Spleen (tissue), 13 donors: ENCODE measurements at places on chromosomes 5 and 9. TPM values are rescaled to one million over a fixed set of nuclear protein-coding genes. Genes with fewer than 3 reads are reported as not detected.

The CMYA5 gene
- total RNA-seq, result 0.32 TPM

- H3K27ac ChIP-seq, result no peak overlapping the region
- no peak for DNase-seq
- H3K4me3 ChIP-seq, result no peak overlapping the region
- H3K27me3 ChIP-seq, result no peaks in the 10 kb centered on the region
- no peaks in the 10 kb centered on the region for H3K36me3 ChIP-seq
Measured at GRCh38 chr9:15289603-15290002, 17.4 kb downstream of the TTC39B start.

DNA sequence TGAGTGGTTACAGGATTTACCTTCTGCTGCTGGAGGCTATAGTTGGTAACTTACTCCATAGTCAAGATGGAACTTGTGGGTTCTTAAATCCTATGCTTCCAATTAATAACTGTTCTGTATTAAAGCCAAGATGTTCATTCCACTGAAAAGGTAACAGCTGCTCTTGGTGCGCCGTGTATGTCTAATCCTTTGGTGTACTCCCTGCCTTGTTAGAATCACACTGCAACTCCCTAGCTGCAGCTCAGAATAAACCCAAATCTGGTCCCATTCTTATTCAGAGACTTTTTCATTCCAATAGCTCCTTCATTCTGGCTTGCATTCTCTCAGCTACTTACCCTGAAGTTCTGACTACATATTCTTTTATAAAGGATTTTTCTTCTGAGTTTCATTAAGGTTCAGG is 1355.5 kb downstream of the MAT2B start:
- no peak overlapping the region for H3K27ac ChIP-seq
- DNase-seq, result no peak
- H3K4me3 ChIP-seq, result no peak overlapping the region
- H3K4me1 ChIP-seq, result no peaks in the 10 kb centered on the region
- H3K27me3 ChIP-seq, result no peaks in the 10 kb centered on the region

The QRFP gene
- total RNA-seq, result not detected

GRCh38 chr5:138141734-138142133 is 2.5 kb upstream of the NME5 start:
- H3K4me1 ChIP-seq, result no peaks in the 10 kb centered on the region
- H3K27me3 ChIP-seq, result no peaks in the 10 kb centered on the region
- no peak for DNase-seq
- H3K4me3 ChIP-seq, result no peak overlapping the region
- no peak overlapping the region for H3K27ac ChIP-seq

DNA sequence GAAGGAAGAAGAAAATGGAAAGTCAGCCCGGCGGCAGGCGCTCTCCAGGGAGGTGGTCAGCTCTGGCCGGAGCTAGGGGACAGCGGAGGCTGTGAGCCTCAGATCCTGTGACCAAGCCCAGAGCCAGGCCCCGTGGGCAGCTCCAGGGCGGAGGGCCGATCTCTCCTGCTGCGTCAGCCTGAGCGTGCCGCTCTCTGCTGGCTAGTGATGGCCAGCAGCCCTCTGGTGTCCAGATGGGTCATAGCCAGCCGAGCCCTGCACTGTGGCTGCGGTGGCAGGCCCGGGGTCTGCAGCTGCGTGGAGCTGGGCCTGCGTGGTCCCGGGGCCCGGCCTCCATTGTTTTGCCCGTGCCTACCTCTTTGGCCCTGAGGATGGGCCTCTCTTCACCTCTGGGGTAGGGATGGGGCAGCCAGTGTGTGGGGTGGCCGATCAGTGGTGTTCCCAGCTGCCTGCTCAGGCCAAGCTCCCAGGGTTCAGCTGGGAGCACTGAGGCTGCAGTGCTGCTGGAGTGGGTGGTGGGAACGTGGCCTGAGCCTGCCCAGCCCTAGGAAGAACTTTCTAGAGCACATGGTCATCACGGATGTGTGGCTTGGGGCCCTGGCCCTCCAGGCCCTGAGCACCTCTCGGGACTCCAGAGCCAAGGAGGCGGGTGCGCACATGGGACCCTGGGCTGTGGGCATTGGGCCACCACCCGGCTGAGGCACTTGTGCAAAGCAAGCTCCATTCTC is 17.1 kb upstream of the NRARP start:
- H3K27ac ChIP-seq, result no peak overlapping the region
- H3K4me3 ChIP-seq, result no peak overlapping the region
- H3K27me3 ChIP-seq, result peaks cover 13% of the 10 kb centered on the region
- H3K36me3 ChIP-seq, result no peaks in the 10 kb centered on the region
- H3K4me1 ChIP-seq, result peaks cover 66% of the 10 kb centered on the region
- peak; percentile 86 for DNase-seq

DNA sequence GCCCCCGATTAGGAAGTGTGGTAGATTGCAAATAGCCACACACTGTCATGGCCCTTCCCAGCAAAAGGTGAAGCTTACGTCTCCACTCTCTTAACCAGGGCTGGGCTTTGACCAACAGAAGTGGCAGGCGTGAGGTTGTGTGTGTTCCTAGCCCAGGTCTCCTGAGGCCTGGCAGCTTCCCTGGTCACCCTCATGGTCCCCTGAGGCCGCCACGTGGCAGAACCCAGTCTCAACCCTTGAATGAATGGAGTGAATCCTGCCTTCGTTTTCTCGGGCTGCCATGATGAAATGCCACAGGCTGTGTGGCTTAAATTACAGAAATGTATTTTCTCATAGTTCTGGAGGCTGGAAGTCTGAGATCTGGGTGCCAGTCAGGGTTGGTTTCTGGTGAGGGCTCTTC is 370.4 kb downstream of the IRX2 start:
- H3K4me3 ChIP-seq, result no peak overlapping the region
- H3K36me3 ChIP-seq, result no peaks in the 10 kb centered on the region
- DNase-seq, result peak; percentile 50
- no peaks in the 10 kb centered on the region for H3K4me1 ChIP-seq
- H3K27ac ChIP-seq, result no peak overlapping the region

- no peaks in the 10 kb centered on the region for H3K36me3 ChIP-seq
- H3K4me3 ChIP-seq, result no peak overlapping the region
- H3K27me3 ChIP-seq, result no peaks in the 10 kb centered on the region
- H3K27ac ChIP-seq, result no peak overlapping the region
- H3K4me1 ChIP-seq, result peaks cover 16% of the 10 kb centered on the region
- DNase-seq, result peak; percentile 86
Measured at GRCh38 chr9:134922066-134922931, 4.6 kb upstream of the FCN1 start.

GRCh38 chr5:150017226-150018005 is 16.9 kb downstream of the HMGXB3 start:
- peaks cover 70% of the 10 kb centered on the region for H3K36me3 ChIP-seq
- peaks cover 6% of the 10 kb centered on the region for H3K4me1 ChIP-seq
- H3K4me3 ChIP-seq, result no peak overlapping the region
- H3K27me3 ChIP-seq, result no peaks in the 10 kb centered on the region
- no peak for DNase-seq
- H3K27ac ChIP-seq, result no peak overlapping the region

- no peak overlapping the region for H3K4me3 ChIP-seq
- H3K27ac ChIP-seq, result no peak overlapping the region
- peak; percentile 61 for DNase-seq
Measured at GRCh38 chr5:196350-196749, 5.1 kb downstream of the LRRC14B start.

GRCh38 chr5:126965061-126965475 is 65.3 kb downstream of the MARCHF3 start:
- H3K4me3 ChIP-seq, result no peak overlapping the region
- no peaks in the 10 kb centered on the region for H3K36me3 ChIP-seq
- no peaks in the 10 kb centered on the region for H3K27me3 ChIP-seq
- H3K27ac ChIP-seq, result no peak overlapping the region

The LCN12 gene
- 3.1 TPM for total RNA-seq

The TRAF1 gene
- total RNA-seq, result 13.7 TPM

- H3K4me3 ChIP-seq, result no peak overlapping the region
- no peaks in the 10 kb centered on the region for H3K4me1 ChIP-seq
- no peaks in the 10 kb centered on the region for H3K36me3 ChIP-seq
- no peak for DNase-seq
- H3K27me3 ChIP-seq, result no peaks in the 10 kb centered on the region
Measured at GRCh38 chr5:110414360-110414759, 312.1 kb downstream of the TMEM232 start.

DNA sequence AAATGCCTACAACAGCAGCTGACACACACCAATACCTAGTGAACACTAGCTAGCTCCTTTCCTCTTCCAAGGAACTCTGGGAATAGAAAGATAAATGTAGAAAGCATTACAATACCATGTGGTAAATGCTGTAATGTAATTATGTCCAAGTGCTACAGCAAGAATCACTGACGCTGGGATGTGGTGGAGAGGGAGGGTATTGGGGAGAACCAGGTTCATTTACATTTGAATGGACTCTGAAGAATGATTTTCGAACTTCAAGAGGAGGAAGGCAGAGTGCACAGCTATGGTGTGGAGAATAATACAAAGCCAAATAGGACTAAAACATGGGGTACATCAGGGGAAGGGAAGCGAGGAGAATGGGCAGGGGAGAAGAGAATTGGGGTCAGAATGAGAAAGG is 158.0 kb downstream of the CDK5RAP2 start:
- no peak overlapping the region for H3K27ac ChIP-seq
- H3K36me3 ChIP-seq, result peaks cover 51% of the 10 kb centered on the region
- no peak for DNase-seq
- H3K4me1 ChIP-seq, result no peaks in the 10 kb centered on the region

- peaks cover 15% of the 10 kb centered on the region for H3K36me3 ChIP-seq
- H3K27me3 ChIP-seq, result no peaks in the 10 kb centered on the region
- no peak overlapping the region for H3K4me3 ChIP-seq
- H3K27ac ChIP-seq, result no peak overlapping the region
Measured at GRCh38 chr5:178155065-178155464, 1.4 kb upstream of the NHP2 start.

The CSF2 gene
- not detected for total RNA-seq

DNA sequence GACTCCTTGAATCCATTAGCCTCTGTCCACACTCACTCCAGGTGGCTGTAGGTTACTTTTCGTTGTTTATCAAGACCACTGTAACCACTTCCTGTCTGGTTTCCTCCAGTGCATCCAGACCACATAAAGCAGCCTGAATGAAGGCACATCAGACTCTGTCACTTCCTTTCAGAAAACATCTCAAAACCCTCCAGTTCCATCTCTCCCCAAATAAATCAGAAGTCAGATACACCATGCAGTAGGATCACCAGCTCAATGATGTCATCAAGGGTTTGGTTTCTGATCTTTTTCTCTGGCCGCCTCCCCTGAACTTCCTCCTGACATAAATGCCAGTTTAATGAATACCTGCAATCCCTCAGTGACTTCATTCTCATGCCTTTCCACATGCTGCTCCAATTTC is 161.2 kb downstream of the ZNF462 start:
- H3K27ac ChIP-seq, result no peak overlapping the region
- no peak overlapping the region for H3K4me3 ChIP-seq
- H3K36me3 ChIP-seq, result no peaks in the 10 kb centered on the region

GRCh38 chr9:34253460-34253837 is 74.6 kb downstream of the UBAP1 start:
- no peak for DNase-seq
- H3K4me3 ChIP-seq, result no peak overlapping the region
- H3K36me3 ChIP-seq, result peaks cover 52% of the 10 kb centered on the region
- no peaks in the 10 kb centered on the region for H3K27me3 ChIP-seq
- H3K27ac ChIP-seq, result no peak overlapping the region
- H3K4me1 ChIP-seq, result no peaks in the 10 kb centered on the region

- DNase-seq, result peak; percentile 24
- no peaks in the 10 kb centered on the region for H3K27me3 ChIP-seq
- H3K4me3 ChIP-seq, result no peak overlapping the region
- no peaks in the 10 kb centered on the region for H3K36me3 ChIP-seq
- no peak overlapping the region for H3K27ac ChIP-seq
Measured at GRCh38 chr9:37905776-37906175, 1.8 kb upstream of the SLC25A51 start.

DNA sequence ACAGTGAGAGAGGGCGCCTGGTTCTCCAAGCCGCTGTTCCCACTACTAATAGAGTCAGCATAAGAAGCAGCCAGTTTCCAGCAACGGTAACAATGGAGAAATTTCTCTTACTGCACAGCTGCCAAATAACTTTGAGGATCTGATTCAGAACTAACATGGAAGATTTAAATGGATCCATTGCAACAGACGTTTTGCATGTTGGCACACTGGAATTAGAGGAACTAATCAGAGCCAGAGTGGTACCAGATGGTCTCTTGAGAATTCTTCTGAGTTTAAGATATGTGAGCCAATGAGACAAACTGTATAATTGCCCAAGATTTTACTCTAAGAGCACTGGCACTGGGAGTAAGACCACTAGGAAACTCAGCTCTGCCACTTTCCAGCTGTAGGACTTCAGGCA is 186.5 kb downstream of the EFNA5 start:
- no peaks in the 10 kb centered on the region for H3K27me3 ChIP-seq
- no peak overlapping the region for H3K4me3 ChIP-seq
- no peak overlapping the region for H3K27ac ChIP-seq
- no peak for DNase-seq
- H3K4me1 ChIP-seq, result peaks cover 17% of the 10 kb centered on the region

DNA sequence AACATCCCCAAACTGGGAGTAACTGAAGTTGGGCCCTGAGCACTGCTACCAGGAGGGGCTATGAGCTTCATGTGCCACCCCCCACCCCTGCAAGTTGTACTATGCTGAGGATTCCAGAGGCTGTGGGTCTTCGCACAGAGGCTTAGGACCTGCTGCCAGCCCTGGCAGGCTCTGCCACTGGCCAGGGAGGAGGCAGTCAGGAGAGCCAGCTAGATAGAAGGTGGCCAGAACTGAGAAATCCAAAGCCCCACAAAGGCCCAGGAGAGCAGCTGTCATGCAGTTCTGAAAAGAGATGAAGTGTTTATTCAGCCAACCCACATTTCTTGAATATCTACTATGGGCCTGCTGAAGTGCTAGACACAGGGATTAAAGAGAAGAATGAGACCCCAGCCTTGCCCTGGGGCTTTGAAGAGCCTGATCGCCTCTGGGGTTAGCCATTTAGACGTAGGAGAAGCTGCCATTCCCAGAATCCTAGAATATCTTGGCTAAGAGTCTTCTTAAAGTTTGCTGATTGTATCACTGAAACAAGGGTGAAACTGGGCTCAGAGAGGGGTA is 1.4 kb downstream of the ALAD start:
- no peaks in the 10 kb centered on the region for H3K36me3 ChIP-seq
- H3K4me3 ChIP-seq, result peak overlapping the region; percentile 87
- H3K4me1 ChIP-seq, result peaks cover 12% of the 10 kb centered on the region
- DNase-seq, result no peak
- no peaks in the 10 kb centered on the region for H3K27me3 ChIP-seq
- no peak overlapping the region for H3K27ac ChIP-seq

DNA sequence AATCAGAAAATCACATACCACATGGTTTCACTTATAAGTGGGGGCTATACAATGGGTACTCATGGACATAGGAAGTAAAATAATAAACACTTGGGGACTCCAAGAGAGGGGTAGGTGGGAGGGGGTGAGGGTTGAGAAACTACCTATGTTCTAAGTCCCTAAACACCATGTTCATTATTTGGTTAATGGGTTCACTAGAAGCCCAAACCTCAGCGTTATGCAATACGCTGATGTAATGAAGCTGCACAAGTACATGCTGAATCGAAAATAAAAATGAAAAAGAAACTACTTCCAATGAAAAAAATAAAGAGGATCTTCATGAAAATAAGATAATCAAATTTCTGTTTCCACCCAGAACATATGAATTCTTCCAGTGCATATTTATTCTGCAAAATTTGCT is 208.5 kb downstream of the TMEM161B start:
- no peak overlapping the region for H3K27ac ChIP-seq
- no peak overlapping the region for H3K4me3 ChIP-seq
- no peaks in the 10 kb centered on the region for H3K36me3 ChIP-seq
- no peaks in the 10 kb centered on the region for H3K27me3 ChIP-seq

- no peak overlapping the region for H3K27ac ChIP-seq
- no peaks in the 10 kb centered on the region for H3K27me3 ChIP-seq
- H3K4me3 ChIP-seq, result no peak overlapping the region
- H3K36me3 ChIP-seq, result no peaks in the 10 kb centered on the region
Measured at GRCh38 chr9:80213613-80214012, 641.8 kb downstream of the TLE4 start.

GRCh38 chr5:123943151-123943550 is 431.2 kb downstream of the CSNK1G3 start:
- no peaks in the 10 kb centered on the region for H3K4me1 ChIP-seq
- no peak for DNase-seq
- H3K4me3 ChIP-seq, result no peak overlapping the region
- H3K36me3 ChIP-seq, result no peaks in the 10 kb centered on the region
- no peak overlapping the region for H3K27ac ChIP-seq
